Activated CD4-positive, CD25-positive, alpha-beta regulatory T cell treated with anti-CD3 and anti-CD28 coated beads, Interleukin-2, amount 50 U/mL, for 16 hours (primary cell): ENCODE measurements at places on chromosomes 16 and 17.

DNA sequence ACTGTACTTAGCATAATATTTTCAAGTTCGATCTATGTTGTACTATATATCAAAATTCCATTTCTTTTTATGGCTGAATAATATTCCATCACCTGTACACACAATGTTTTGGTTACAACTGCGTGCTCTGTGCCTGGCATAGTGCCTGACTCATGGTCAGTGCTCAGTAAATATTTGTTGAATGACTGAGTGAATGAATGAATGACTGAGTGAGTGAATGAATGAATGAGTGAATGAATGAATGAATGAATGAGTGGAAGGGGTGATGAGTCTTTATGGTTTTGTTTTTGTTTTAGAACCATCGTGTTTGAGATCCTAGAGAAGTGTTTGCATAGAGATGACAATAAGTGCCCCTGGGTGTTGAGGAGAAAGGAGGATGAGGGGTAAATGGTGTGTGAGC lies 155.3 kb downstream of the MRM1 start:
- DNase-seq: no peak

DNA sequence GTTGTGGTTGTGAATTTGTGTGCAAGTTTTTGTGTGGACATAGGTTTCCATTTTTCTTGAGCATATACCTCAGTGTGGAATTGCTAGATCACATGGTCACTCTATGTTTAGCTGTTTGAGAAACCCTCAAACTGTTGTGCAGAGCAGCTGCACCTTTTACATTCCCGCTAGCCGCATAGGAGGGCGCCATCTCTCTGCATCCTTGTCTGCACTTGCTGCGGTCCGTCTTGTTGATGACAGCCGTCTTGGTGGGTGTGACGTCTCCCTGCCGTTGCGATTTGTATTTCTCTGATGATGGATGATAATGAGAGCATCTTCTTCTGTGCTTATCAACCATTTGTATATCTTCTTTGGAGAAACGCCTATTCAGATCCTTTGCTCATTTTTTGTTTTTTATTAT lies 25.1 kb upstream of the IL17C start:
- DNase-seq: no peak

- no peak for DNase-seq
These were observed 91.4 kb downstream of the SYCE1L start for GRCh38 chr16:77290451-77291115.

GRCh38 chr17:4247971-4248388 lies 15.8 kb downstream of the ANKFY1 start:
- no peak for DNase-seq
